Stimulated activated CD4-positive, alpha-beta T cell treated with anti-CD3 and anti-CD28 coated beads, Interleukin-4, amount 100 ng/mL, for 24 hours (primary cell): ENCODE measurements at places on chromosomes 6 and 20.

GRCh38 chr20:38304845-38305447 is 990 bp downstream of the BPI start:
- no peak for DNase-seq

GRCh38 chr20:44075191-44075949 is 111.6 kb downstream of the JPH2 start:
- no peak for DNase-seq

- DNase-seq: no peak
Observed at GRCh38 chr6:149727793-149728498, 10.0 kb upstream of the LATS1 start.

DNA sequence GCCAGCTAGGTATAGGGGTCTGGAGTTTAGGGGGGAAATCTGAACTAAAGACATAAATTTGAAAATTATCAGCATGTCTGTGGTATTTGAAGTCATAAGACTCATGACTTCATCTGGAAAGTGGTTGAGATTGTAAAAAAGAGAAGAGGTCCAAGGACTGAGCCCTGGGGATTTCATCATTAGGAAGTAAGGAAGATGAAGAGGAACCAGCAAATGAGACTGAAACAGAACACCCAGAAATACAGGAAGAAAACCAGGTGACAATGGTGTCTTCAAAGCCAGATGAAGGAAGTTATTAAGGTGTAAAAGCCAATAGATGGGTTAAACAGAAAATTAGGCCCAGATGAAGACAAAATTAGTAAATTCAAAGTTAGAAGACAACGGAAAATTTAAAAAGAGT is 49.1 kb upstream of the UBR2 start:
- DNase-seq: no peak

DNA sequence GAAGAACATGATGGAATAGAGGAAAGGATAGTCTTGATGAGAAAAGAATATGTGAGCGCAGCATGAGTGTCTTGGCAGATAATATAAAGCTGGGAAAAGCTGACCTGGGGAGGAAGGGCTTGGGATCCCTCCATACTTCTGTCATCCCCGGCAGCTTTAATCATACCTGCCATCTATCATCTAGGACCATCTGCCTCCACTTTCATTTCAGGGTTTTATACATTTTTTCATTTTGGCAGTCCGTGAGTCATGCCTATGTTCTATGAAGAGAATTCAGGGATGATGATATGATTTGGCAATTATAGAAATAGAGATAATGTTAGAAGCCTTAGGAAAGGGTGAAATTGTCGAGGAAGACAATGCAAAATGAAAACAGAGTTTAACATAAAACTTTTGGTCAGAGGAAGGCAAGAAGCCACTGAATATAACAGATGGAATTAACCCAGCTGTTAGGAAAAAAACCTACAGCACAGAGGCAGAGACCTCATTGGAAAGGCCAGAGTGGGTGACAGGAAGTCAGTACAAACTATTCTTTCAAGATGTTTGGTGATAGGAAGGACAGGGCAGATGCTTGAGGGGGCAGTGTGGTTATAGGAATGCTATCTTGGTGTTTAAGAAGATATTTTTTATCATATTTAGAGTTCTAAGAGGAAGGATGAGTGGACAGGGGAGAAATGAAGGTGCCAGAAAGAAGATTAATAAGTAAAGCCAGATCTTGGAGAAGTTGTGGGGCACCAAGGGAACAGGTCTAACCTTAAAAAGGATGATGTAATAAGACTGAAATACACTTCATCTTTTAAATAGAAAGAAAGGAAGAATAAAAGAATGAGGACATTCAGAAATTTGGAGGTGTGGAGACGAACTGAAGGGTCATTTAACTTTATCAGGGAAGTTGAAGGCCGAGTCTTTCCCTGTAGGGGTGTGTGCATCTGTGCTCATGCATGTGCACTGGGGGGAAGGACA is 37.8 kb downstream of the MARCKS start:
- DNase-seq: no peak

GRCh38 chr6:27553123-27553904 is 80.4 kb upstream of the ZNF184 start:
- DNase-seq: peak; percentile 22

DNA sequence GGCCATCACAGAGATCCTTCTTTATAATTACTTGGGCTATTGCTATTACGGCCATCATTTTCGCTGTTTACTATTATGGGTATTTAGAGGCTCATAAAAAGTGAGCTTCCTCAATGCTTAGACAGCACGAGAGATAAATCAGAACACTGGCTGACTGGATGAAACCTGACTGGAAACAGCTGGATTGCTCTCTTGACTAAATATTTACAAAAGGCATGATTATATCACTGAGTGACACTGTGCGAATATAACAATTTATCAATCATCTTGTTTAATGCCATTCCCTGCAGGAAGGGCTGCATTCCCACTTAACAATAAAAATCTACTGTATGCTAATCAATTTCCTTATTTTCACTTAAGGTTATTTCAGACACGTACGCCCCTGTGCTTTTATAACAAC is 260.1 kb upstream of the ARID1B start:
- DNase-seq: no peak

- DNase-seq: no peak
Observed at GRCh38 chr6:114638341-114638740, 295.5 kb upstream of the HS3ST5 start.

- DNase-seq: peak; percentile 96
Observed at GRCh38 chr6:31541658-31542521, at the start of gene DDX39B. DDX39B (minus strand) TSS chr6:31542003; CDS start chr6:31540532, 1,471 bp downstream.

DNA sequence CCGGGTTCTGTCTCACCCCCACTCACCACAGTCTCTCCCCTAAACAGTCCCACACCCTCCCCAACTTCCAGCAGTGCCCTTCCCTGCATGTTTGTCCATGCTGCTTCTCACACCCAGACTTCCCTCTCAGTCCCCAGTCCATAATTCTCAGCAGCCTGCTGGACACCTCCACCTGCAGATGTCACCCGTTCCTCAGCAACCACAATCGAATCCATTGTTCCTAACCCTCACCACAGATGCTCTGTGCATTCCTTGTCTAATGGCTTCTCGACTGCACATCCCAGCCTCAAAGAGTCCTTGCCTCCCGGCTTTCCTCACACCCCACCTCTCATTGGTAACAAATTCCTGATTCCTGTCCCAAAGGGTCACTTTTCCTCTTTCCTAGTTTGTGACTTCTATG is 55.6 kb downstream of the GOPC start:
- DNase-seq: no peak

- no peak for DNase-seq
Observed at GRCh38 chr6:79571030-79571367, 33.8 kb upstream of the LCA5 start.

DNA sequence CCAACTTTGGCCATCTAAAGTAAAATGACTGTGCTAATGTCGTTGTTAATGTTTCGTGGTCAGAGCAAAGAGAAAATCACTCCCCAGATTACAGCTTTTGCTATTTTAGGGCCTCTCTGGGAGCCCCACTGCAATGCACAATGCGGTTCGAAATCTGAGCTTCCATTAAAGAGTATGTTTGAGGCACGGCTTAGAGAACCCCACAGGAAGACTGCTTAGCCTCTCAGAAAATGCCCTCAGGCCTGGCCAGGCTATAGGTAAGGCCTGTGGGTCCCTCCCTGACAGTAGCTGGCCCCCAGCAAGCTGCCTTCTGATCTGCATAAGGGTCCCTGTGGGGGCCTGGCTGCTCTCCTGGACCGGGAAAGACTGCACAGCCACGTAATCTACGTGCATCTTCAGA is 274.6 kb downstream of the PTPRT start:
- DNase-seq: no peak

GRCh38 chr6:128209771-128210170 is 308.9 kb upstream of the THEMIS start:
- DNase-seq: no peak

GRCh38 chr6:1477432-1478090 is 88.2 kb downstream of the FOXF2 start:
- no peak for DNase-seq
